HTR-8/SVneo (cell line): ENCODE measurements at places on chromosomes 2 and 18.

DNA sequence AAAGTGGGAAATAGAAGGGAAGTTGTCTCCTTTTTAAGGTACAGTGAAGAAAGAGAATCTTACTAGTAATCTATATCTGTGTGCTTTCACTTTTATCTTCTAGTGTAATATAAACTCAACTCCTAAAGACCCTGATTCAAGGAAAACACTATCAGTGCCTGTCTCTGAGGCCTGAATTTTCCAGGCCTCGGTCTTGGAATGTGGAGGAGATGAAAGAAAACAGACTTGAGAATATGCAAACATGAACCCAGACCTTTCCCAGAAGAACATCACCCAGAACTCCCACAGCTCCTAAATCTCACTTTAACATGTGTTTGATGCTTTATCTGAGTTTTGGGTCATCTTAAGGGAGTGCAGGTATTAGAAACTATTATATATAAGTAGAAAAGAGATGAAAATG is 51.8 kb downstream of the EPB41L5 start:
- no peak for DNase-seq

GRCh38 chr2:72141032-72141645 is 6.5 kb downstream of the CYP26B1 start:
- no peak for DNase-seq

DNA sequence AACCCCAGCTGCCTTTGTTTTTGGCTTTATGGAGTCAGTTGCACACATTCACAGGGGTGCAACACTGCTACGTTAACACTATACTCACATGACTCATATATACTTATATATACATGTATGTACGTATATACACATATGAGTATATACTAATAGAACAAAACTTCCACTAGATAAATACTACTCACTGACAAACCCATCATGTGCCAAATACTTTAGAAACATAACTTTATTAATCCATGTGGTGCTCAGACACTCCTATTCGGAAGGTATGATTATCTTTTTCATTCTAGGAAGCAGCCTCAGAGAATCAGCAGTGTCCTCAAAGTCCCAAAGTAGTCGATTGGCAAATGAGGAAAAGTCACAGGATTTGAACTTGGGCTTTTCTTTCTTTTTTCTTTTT is 7.9 kb downstream of the PMAIP1 start:
- no peak for DNase-seq

DNA sequence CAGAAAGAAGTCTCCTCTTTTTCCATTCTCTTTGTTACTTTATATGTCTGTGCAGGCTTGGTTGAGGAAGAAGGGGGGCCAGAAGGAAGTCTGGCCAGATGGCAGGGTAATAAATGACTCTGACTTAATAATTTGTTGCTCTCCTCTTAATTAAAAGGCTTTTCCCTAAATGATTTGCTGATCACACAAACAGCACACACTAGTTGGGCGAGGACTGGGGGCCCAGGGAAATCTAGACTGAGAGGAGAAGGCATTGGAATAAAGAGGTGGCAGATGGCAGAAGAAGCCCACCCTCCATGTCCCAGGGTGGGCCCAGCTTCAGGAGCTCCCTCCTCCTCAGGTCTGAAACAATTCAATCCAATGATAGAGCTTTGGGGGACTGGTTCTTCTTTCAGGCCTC is 12.7 kb upstream of the SMARCAL1 start:
- no peak for DNase-seq

DNA sequence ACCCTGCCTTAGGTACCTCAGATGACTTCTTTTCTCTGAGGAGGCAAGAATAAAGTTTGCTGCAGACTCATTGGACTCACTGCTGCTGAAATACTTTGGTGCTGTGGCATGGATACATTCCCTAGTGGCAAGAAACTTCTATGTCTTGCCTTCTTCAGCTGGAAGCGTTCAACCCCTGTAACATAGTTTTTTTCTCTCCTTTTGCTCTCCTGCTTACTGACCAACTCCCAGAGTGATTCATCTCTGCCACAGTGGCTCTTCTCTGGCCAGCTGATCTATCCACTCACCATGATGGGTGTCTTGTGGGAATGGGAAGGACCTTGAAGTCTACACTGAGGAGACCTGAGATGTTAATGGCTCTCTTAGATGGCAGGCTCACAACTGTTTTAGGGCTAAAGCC is 309.3 kb upstream of the LRRTM4 start:
- DNase-seq = no peak

DNA sequence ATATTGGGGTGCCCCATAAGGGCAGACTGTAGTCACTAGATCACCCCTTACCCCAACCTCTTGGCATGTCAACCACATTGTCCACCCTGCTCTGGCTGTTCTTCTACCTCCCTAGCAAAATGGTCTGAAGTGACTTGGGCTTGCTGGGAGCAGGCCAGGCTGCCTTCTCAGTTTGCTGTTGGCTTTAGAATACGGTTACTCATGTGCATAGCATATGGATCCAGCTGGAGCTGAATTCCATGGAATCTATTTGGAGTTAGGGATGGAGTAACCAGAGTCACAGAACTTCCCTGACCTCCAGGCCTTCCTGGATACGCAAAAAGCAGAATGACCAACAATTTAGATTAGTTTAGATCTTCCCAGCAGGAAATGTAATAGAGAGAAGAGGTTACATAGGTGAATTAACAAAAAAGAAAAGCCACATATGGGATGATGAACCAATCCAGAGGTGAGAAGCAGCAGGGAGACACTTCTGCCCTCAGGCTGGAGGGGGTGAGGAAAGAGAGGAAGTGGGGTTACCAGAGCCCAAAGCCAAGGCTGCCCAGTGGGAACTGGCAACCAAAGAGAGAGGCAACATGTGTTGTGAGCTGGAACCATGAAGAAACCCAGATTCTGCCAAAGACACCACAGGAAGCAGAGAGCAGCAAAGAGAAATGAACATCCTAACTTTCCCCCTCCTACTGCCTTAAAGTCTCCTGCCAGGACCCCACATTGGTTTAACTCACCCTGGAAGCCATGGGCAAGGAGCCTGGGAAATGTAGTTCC is 26.1 kb downstream of the PKDCC start:
- DNase-seq = no peak

DNA sequence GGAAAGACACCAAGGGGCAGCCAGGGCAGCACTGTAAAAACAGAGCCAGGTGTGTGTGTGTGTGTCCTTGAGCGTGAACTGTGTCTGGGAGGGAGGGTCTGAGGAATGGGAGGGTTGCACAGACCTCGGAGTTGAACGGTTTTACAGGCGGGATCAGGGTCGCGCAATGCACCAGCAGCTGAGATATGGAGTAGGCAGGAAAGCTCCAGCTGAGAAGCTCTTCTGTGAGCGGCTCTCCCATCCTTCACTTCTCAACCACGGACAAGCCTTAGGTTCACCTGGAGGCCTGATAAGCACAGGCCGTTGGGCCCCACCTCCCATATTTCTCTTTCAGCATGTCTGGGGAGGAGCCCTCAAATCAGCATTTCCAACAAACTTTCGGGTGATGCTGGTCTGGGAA is 12.1 kb downstream of the SERTAD2 start:
- no peak for DNase-seq

- no peak for DNase-seq
Observed at GRCh38 chr2:96506016-96506906, 1.1 kb upstream of the NEURL3 start.

DNA sequence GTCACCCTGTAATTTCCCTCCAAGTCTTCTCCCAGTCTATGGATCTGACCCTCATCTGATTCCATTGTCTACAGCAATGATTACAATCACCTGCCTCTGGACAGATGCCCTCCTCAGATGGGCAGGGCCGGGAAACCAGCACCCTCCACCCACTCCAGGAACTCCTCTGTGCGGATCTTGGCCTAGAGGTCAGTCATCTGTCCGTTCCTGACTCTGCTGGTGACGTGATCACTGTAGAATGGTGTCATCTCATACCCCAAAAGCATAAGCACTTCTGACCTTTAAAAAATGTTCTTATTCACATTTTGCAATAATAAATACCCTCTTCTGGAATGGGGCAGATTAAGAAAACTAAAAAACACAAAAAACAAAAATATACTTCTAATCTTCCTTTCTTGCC is 29.5 kb upstream of the BZW1 start:
- no peak for DNase-seq

DNA sequence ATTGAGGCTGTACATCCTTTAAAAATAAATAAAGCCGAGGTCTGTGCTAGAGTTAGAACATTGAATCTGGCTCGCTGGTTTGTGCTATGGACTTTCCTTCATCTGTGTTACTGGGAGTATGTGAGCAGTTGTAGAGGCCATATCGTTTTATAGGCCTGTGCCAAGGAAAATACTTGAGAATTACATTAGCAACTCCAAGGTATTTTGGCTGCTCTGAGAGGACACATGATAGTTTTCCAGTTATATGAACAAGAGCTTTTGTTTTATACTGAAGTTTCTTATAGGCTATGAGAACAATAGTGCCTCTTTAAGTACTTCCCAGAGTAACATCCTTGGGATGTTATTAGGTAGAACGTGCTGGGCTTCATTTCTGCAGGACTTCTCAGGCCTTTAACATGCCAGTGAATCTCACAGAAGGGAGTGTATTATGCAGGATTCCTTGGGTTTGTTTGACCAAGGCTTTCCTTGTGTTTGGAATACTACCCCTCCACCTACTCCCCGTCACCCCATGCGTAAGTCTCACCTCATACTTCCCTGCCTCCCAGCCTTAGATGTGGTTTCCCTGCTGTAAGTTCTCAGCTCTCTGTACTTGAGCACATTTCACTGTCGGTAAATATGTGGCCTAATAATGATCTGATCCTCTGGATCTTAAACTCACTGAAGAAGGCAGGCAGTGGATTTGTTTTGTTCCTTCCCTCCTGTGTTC is 21.0 kb downstream of the TCF7L1 start:
- DNase-seq = no peak

DNA sequence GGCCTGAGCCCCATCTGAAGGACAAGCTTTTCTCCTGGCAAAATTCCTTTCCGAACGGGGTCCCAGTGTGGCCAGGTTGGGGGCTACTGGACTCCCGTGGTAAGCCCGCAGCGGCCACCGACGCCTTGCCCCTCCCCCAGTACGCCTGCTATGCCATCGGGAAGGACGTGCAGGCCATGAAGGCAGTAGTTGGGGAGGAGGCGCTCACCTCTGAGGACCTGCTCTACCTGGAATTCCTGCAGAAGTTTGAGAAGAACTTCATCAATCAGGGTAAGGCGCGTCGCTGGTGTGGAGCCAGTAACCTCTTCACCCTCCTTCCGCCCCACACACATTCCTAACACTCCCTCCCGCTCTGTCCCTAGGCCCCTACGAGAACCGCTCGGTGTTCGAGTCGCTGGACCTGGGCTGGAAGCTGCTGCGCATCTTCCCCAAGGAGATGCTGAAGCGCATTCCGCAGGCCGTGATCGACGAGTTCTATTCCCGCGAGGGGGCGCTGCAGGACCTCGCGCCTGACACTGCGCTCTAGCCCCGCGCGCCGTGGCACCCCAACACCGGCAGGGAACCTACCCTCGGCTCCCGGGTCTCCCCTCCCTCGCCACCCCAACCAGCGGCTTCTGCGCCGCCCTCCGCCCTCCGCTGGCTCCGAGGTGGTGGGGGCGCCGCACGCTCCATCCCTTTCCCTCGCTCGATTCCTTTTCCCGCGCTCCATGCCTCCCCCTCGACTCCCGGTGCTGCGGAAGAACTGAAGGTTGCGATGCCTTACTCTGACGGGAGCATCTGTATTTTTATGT is 13.6 kb upstream of the ANKRD53 start:
- DNase-seq = peak; percentile 79

- DNase-seq = no peak
Observed at GRCh38 chr18:78297048-78297447, 682.6 kb upstream of the SALL3 start.

DNA sequence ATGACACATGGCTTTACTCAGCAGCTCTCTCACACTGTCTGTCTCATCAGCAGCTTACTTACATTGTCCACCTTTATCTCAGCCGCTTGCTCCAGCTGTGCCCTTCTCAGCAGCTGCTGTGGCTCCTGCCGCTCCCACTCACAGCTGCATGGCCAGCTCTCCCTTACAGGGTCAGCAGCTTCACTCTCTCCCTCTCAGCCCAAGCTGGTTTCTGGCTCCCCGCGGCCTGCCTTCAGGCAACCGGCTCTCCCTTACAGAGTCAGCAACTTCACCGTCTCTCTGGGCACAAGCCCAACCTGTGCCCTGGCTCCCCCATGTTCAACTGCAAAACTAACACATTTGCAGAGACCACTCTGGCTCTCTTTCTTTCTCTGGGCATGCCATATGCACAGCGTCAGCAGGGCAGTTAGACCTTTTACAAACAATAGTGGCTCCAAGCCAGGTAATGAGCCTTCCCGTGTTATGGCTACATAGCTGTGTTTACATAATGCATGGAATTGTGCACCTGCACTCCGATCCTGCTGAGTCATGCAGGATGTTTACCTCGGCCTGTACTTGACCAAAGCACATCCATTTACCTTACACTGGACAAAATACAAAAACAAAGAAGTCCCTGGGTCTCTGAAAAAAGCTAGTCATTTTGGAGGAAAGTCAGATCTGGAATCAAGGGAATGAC is 167.3 kb downstream of the DOK6 start:
- no peak for DNase-seq

DNA sequence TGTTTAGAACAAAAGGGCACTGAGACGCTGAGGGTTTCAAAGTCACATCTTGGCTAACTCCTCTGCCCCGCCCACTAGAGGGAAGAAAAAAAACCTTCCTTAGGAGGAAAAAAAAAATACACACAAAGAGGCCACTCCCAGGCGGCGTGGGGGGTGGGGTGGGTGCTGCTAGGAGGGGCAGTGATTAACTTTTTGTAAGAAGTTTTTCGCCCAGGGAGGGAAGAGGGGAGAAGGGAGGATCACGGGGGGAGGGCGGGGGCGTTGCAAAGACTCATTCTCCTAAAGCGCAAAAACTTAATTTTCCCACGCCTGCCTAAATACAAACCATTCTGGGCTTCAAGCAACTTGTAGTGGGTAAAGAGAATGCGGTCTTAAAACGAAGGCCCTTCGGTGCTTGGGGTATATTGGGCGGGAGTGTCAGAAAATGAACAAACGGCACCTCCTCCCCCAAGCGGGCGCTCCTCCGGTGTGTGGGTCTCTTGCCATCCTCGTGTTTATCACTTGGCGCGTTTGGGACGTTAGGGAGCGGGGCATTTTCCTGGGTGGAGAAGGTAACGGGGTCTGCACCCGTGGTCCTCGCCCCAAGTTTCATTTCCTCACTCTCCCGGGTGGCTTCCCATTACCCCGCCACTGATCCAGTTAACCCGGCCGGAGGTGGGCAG is 1.7 kb downstream of the CXCR4 start:
- no peak for DNase-seq

DNA sequence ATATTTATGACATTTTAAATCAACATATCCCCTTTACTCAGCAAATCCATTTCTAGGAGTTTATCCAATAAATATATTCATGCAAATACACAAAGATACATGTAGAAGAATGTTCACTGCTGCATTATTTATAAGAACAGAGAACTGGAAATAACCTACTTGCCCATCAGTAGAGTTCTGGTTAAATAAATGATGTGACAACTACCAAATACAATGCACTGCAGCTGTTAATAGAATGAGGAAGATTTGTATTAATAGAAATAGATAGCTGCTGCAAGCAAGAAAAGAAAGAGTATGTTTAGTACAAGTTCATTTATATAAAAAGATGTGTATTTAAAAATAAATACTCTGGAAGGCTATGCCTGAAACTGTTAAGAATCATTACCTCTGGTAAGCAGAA is 49.3 kb upstream of the CSRNP3 start:
- no peak for DNase-seq

- DNase-seq = no peak
Observed at GRCh38 chr2:135874777-135875365, 1.4 kb downstream of the MCM6 start.

GRCh38 chr18:54150226-54150625 is 74.2 kb downstream of the MBD2 start:
- no peak for DNase-seq
